CMK (cell line): ENCODE measurements at places on chromosomes 5 and 9.

- no peak for DNase-seq
Observed at GRCh38 chr5:73633060-73633459, 7.1 kb downstream of the ARHGEF28 start.

DNA sequence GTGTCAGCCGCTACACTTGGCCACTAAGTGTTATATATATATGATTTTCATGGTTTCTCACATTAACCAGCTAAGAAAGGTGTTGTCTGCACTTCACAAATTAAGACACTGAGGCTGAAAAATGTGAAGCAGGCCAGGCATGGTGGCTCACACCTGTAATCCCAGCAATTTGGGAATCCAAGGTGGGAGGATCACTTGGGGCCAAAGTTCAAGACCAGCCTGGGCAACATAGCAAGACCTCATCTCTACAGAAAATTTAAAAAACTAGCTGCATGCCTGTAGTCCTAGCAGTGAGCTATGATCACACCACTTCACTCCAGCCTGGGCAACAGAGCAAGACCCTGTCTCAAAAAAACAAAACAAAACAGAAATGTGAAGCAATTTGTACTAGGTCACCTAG lies 1.8 kb downstream of the COQ4 start:
- no peak for DNase-seq

DNA sequence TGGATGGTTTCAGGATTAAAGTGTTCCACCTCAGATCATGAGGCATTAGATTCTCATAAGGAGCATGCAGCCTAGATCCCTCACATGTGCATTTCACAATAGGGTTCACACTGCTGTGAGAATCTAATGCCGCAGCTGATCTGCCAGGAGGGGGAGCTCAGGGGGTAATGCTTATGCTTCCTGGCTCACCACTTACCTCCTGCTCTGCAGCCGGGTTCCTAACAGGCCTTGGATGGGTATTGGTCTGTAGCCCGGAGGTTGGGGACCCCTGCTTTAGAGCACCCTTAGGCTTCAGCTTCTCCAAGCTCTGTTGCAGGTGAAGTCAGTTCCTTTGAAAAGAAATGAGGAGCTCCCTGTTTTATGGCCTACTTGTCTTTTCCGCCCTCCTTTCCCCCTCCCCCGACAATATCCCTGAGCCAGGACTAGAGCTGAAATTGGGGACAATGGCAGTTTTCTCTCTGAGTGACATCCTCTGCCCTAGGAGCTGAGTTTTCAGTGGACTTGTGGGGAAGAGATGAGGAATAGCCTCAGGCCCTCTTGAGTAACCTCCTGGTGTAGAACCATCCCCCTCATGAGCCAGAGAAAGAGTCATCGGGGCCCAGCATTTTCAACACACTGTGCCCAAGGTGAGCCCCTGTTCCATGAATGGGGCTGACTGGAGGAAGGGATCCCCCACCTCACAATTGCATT lies 16.2 kb upstream of the MAT2B start:
- DNase-seq: no peak

GRCh38 chr5:150496098-150496497 lies 11.8 kb upstream of the NDST1 start:
- DNase-seq: no peak

GRCh38 chr9:137367506-137368430 lies 55.2 kb downstream of the EXD3 start:
- no peak for DNase-seq

- DNase-seq: no peak
Observed at GRCh38 chr5:533243-533954, 9.2 kb upstream of the SLC9A3 start.

DNA sequence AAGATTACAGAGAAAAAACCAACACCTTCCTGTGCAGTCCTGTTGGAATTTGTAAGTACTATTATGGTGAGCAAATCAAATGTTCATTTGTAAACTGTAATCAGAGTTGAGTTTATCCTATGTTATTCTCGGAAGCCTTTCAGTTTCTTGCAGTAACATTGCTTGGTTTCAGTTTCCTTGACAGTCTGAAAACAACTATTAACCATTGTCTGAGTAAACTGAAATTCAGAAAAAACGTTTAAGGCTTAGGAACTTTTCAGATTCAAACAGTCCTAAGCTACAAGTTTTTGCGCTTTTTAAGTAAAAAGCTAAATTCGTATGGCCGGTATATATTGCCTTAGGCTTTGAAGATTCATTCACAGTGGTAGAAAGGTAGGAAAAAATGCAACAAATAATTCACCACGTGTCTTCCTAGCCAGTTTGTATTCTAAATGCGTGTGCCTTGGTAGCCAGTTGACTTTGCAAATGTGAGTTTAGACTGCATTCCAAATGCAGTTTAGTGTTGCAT lies 2.5 kb downstream of the GPBP1 start:
- DNase-seq: no peak

DNA sequence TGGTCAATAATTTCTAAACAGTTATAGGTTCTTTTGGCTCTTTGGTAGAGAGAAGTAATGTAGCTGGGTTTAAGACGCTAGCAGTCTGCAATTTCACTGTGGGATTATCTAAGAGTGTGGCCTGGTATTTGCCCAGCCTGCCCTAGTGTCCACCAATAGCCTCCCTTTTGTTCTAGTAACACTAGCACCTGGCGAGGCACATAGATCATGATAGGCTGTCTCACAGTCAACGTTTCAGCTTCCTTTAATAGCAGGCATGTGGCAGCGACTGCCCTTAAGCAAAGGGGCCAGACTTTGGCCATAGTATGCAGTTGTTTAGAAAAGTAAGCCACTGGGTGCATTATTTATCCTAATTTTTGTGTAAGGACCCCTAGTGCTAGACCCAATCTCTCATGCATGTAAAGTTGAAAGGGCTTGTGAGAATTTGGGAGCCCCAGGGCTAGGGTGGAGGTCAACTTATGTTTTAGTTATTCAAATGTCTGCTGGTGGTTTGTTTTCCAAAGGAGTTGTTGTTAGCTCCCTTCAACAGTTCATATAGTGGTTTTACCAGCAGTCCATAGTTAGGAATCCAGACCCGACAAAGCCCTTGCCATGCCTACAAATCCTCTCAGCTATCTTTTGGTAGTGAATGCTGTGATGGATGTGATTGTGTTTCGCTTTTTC lies 274.3 kb downstream of the HTR1A start:
- no peak for DNase-seq

DNA sequence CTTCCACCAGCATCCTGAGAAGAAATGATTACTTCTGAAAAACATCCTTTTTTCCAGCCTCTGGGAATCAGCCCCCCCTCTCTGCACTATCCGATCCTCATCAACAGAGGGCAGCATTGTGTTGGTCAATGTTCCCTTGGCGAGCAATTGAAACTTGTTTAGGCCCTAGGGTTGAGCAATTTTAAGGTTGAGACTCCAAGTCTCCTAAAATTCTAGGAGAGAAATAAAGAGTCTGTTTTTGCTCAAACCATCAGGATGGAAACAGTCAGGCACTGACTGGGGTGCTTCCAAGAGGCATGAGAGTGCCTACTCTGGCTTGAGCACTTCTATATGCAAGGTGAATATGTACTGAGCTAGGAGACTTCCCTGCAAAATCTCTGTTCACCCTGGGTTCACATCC lies 12.4 kb upstream of the CYFIP2 start:
- DNase-seq: no peak

- DNase-seq: no peak
Observed at GRCh38 chr5:180865981-180866695, 5.1 kb upstream of the ZFP62 start.

DNA sequence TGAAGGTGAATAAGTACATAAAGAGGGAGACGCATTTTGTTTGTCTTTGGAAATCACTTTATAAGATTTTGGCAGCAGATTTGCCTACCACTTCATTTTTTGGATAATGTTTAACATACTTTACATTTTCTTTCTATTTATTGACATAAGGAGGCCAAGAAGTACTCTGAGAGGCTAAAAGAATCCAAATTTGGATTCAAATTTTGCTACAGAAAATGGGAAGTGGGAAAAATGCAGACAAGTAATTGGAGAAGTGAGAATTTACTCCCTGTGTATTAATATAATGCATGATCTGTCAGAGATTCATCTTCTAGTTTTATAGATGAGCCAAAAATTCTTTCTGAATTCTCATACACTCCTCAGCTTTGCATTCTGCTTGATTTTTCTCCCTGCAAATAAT lies 411.2 kb upstream of the CTNND2 start:
- no peak for DNase-seq

DNA sequence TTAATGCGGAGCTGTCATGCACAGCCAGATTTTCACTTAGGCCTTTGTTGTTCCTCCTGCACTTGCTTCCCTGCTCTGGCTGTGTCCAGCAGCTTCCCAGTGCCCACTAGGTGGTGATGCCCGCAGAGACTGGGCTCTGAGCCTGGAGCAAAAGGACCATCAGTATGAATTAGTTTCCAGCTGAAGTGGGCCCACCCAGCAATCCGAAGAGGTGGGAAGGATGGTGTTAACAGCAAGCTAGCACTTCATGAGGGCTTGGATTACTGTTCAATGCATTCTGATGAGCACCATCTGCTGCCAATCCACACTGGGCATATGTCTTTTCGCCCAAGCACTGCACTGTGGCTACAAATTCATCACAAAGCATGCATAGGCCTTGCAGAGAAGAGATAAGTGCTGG lies 459.1 kb downstream of the SPOCK1 start:
- DNase-seq: no peak

DNA sequence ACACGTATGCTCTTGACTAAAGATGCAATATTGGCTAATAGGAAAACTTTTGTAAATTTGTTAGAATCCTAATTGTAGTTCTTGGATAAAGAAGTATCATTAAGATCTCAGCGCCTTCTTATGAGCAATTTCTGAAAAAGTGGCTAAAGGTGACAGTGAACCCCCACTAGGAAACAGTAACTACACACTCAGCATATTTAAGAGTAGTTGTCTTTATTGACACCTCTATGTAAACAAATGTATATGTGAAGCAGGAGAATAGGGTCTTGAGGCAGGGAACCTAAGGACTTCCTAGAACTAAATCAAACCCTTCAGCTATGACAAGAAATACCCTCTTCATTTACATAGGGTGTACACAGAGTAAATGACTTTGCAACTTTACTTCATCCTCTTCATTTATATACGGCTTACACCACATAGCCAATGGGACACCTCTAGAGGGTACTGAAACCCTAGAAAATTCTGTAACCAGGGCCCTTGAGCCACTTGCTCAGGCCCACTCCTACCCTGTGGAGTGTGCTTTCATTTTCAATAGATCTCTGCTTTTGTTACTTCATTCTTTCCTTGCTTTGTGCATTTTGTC lies 2.8 kb downstream of the NIPSNAP3A start:
- no peak for DNase-seq

DNA sequence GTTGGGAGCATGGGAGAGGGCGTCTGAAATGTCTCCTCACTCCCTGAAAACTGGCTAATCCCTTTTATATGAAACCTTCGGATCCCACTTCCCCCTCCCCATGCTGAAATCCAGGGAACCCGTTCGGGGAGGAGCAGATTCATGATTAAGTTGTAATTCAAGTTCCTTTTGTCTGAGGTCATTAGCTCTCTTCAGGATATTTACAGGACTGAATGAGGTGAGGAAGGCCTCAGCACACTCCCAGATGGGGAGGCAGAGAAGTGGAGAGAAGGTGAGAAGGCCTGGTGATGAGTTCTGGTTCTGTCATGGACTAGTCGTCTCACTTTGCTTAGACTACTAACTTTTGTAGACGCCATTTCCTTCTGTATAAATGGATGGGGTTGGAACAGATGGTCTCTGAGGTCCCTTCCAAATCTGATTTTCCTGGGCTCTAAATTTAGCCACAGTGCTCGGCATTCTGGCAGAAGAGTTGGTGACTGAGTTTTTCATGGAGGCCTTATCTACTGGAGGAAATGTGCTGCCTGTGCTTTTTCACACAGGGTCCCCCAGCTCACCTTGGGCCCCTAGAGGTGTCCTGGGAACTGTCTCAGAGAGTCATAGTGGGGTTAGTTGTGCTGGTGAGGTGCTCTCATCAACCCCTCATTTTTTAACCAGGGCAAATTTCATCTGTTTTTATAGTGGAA lies 62.3 kb downstream of the PRDM6 start:
- DNase-seq: no peak

GRCh38 chr9:2181792-2182191 lies 166.6 kb downstream of the SMARCA2 start:
- no peak for DNase-seq

- DNase-seq: no peak
Observed at GRCh38 chr9:35956651-35957050, 1.3 kb downstream of the OR2S2 start.
